Dermis lymphatic vessel endothelial cell (primary cell): ENCODE measurements at places on chromosomes 7 and 10. TPM values are rescaled to one million over a fixed set of nuclear protein-coding genes. Genes with fewer than 3 reads are reported as not detected.

SFTPD gene
- not detected in 2 replicates for total RNA-seq

INA gene
- total RNA-seq = under 0.01 and 0.11 TPM in 2 replicates

SPDYE6 gene
- total RNA-seq = not detected in 2 replicates

MLXIPL gene
- not detected in 2 replicates for total RNA-seq

POLR2J3 gene
- total RNA-seq = 18.0 and 45.6 TPM in 2 replicates

HIPK2 gene
- total RNA-seq = 8.9 and 14.2 TPM in 2 replicates

NUTM2A gene
- 0.09 and 0.11 TPM in 2 replicates for total RNA-seq

MOGAT3 gene
- not detected in 2 replicates for total RNA-seq

COL28A1 gene
- total RNA-seq = 0.17 TPM in 1 of 2 replicates, not detected in the other

COL17A1 gene
- total RNA-seq = under 0.01 TPM in 2 replicates

ASAH2 gene
- 0.60 and 0.65 TPM in 2 replicates for total RNA-seq

ADAM12 gene
- 0.54 and 3.6 TPM in 2 replicates for total RNA-seq

CACNB2 gene
- total RNA-seq = not detected in 2 replicates

C7orf57 gene
- not detected in 2 replicates for total RNA-seq

PBLD gene
- total RNA-seq = 4.2 and 5.2 TPM in 2 replicates

FUOM gene
- 14.2 and 28.0 TPM in 2 replicates for total RNA-seq

C10orf105 gene
- total RNA-seq = not detected in 2 replicates

CDC14C gene
- under 0.01 TPM in 1 of 2 replicates, not detected in the other for total RNA-seq

CYP3A7 gene
- total RNA-seq = not detected in 2 replicates

CCDC7 gene
- 9.0 and 9.3 TPM in 2 replicates for total RNA-seq

SLC26A3 gene
- total RNA-seq = not detected in 2 replicates

ARHGEF5 gene
- 0.11 and 0.34 TPM in 2 replicates for total RNA-seq

TSPAN12 gene
- total RNA-seq = 128 and 134 TPM in 2 replicates

HOXA11 gene
- total RNA-seq = 0.09 and 0.11 TPM in 2 replicates

IDI2 gene
- total RNA-seq = not detected in 2 replicates

LBX1 gene
- total RNA-seq = not detected in 2 replicates

CLDN3 gene
- total RNA-seq = 0.11 TPM in 1 of 2 replicates, not detected in the other

HHEX gene
- 50.5 and 54.9 TPM in 2 replicates for total RNA-seq

SVOPL gene
- not detected in 2 replicates for total RNA-seq

TRIM8 gene
- total RNA-seq = 56.6 and 58.6 TPM in 2 replicates

DDC gene
- total RNA-seq = not detected in 2 replicates

GIMAP5 gene
- total RNA-seq = 420 and 509 TPM in 2 replicates

PDCD4 gene
- 150 and 177 TPM in 2 replicates for total RNA-seq

NODAL gene
- total RNA-seq = not detected in 2 replicates

PLXNA4 gene
- total RNA-seq = 5.3 and 30.2 TPM in 2 replicates

AKR1E2 gene
- total RNA-seq = 14.2 and 21.7 TPM in 2 replicates

SLC13A1 gene
- not detected in 2 replicates for total RNA-seq

CEP55 gene
- total RNA-seq = 6.4 and 7.8 TPM in 2 replicates

KIF20B gene
- 3.0 and 3.7 TPM in 2 replicates for total RNA-seq

SYT15 gene
- total RNA-seq = 0.54 and 2.2 TPM in 2 replicates

CFAP69 gene
- total RNA-seq = 0.76 and 3.0 TPM in 2 replicates

FERD3L gene
- total RNA-seq = not detected in 2 replicates

DCLRE1A gene
- 5.3 and 5.7 TPM in 2 replicates for total RNA-seq

DGKB gene
- total RNA-seq = not detected in 2 replicates

SYNPO2L gene
- total RNA-seq = not detected in 2 replicates

CALML3 gene
- not detected in 2 replicates for total RNA-seq

GDF2 gene
- total RNA-seq = not detected in 2 replicates

KCND2 gene
- total RNA-seq = under 0.01 and 0.09 TPM in 2 replicates

CFAP70 gene
- total RNA-seq = 0.22 and 0.26 TPM in 2 replicates

FANK1 gene
- total RNA-seq = 0.22 and 1.1 TPM in 2 replicates

RGR gene
- not detected in 2 replicates for total RNA-seq

CALHM2 gene
- total RNA-seq = 10.0 and 20.1 TPM in 2 replicates

OPALIN gene
- total RNA-seq = not detected in 2 replicates

MDH2 gene
- total RNA-seq = 26.8 and 29.4 TPM in 2 replicates
